AG09319 (cell line): ENCODE measurements at places on chromosomes 3 and 15.

DNA sequence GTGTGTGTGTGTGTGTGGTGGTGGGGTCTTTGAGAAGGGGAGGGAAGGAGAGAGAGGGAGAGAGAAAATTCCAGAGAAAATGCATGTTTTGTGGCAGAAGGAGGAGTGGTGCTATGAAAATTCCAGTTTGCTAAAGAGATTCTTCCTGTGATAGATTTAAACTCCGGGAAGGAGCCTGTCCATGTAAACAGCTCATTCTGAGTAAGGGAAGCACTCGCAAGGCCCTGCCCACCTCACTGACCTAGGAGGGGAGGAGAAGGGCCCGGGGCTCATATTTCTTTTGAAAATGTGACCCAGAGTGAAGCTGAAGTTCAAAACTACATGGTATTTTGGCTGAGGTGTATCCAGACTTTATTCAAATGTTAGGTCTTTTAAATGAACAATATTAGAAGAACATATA, 41.3 kb downstream of the ADAMTSL3 start:
- DNase-seq = no peak

DNA sequence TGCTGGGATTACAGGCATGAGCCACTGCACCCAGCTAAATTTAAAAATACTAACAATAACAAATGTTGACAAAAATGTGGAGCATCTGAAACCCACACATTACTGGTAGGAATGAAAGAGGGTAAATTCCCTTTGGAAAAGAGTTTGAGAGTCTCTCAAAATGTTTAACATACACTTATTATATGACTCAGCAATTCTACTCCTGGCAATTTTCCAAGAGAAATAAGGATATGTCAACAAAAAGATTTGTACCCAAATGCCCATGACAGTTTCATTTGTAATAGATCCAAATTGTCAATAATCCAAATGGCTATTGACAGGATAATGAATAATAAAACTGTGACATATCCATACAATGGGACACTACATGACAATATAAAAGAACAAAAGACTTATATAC, 9.0 kb downstream of the HCLS1 start:
- no peak for DNase-seq

DNA sequence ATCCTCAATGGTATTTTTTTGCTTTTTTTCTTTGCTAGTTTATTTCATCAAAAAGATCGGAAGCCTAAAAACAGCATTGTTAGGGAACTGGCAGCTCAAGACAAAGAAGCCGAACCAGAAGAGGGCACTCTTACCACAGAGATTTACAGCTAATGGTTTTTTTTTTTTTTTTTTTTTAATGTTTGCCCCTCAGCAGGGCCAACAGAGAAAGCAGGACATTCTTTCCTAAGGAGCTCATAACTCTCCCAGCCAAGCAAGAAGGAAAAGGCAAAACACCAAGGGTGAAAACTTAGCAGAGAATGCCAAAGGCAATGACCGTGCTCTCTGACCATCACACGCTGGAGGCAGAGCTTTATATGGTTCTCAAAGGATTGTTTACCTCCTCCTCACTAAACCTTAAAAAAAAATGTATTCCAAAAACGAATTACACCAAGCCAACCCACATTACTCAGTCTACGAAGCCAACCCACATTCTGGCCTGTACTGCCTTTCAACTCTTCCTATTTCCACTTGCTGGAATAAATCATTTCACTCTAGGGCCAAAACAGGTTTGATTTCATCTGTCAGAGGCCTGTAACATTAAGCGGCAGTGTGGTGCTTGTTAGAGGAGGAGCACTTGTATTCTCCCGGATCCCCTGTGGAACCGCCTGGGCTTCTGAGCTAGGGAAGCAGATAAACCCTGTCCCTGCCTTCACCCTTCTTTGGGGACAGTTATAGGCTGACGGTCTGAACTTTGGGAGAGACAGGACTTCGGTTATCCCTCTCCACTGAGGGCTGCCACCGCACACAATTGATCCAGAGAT, 35.6 kb upstream of the GYG1 start:
- peak; percentile 92 for DNase-seq

DNA sequence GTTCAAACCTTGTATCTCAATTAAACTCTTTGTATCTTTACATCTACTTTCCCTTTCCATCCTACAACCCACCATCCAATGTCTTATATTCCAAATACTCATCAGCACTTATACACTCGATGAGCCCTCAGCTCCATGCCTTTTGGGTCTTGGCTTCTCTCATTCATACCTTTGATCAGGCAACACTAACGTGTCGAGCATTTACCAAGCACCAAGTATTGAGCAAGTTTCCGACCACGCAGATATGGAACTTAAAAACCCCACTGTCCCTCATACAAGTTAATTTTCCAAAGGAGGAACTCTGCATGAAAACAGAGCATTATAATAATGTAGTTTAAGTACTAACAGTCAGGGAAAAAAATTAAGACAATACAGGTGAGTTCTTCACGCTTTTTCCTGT, 102.8 kb downstream of the IL1RAP start:
- no peak for DNase-seq

- no peak for DNase-seq
These were observed 19.4 kb upstream of the ALPK3 start for GRCh38 chr15:84797801-84798200.

GRCh38 chr3:24373198-24373959, 121.3 kb downstream of the THRB start:
- DNase-seq = no peak

DNA sequence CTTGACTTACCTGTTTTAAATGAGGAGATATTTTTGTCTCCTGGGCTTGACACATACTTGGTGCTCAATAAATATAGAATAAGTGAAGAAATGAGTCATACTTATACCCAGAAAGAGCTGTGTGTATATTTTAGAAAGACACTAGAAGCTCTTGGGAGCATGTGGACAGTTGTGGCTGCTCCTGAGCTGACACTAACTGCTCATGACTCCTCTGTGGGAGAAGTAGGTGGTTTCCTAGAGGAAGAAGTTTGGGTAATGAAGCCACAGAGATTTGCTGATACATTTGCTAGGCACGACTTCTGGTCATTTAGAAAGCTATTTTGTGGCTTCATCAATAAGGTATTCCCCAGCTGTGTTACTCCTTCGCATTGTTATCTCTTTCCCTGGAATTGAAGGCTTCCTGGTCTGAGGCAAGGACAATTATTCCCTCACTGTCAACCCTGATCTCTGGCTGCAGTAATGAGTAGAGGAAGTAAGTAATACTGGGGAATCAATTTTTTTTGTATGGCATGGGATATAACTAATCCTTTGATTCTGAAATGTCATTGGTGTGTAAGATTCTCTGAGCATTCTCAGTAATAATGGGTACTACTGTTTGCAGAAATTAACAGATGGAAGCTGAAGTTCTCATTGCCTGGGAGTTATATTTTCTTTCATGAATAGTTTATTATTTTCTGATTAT, 79.6 kb upstream of the DCBLD2 start:
- no peak for DNase-seq

DNA sequence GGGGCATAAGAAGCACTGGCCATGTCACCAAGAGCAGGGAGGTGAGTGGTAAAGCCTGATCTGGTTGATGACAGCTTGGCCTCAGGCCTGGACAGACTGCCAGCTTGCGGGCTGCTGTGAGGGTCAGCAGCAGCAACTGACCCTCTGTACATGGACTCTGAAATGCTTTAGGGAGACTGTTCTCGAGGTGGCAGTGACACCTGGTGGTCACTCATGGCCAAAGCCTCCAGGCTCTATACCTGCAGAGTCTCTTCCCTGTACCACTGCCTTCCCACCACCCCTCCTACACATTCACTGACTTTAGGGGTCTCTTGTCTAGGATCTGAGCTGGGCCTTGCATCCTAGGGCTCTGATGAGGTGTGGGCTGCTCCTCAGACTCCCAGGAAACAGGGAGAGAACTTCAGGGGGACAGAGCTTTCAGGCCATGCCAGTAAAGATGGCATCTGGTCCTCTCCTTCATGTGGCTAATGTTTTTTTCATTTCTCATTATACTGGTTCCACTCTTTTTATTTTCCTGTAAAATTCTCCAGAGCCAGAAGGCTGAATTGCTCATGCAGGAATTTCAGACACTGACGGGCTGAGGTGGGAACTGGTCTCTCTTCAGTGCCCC, 17.2 kb upstream of the TIMP4 start:
- DNase-seq = no peak

- no peak for DNase-seq
These were observed 131.0 kb downstream of the PDZRN3 start for GRCh38 chr3:73493543-73494308.

DNA sequence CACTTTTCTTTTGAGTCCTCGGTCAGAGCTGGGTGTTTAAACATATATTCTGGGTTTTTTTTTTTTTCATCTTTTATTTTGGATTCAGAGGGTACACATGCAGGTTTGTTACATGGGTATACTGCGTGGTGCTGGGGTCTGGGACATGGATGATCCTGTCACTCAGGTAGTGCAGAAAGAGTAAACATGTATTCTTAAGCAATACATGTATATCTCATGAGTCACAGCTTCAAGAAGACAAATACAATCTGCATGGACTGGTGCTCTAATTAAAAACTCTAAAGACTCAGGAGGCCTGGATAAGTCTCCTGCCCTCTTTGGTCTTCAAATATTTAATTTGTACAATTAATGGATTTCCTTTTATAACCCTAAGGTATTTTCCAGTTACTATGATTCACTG, 50.6 kb upstream of the PHLDB2 start:
- no peak for DNase-seq

DNA sequence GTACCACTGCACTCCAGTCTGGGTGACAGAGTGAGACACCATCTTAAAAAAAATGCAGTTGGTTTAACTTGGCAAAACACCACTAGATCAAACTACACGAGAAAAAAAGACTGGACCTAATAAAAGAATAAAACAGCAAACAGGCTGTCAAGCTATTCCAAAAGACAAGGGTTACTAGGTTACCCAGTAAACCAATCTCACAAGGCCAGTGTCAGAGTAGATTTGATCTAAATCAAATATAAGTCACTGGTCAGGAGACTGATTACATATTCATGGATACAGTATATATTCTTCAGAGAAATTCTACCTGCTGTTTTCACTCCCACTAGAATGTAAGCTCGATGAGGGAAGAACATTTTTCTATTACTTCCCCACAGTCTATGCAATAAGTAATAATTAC, 2.5 kb upstream of the GANC start:
- DNase-seq = no peak

DNA sequence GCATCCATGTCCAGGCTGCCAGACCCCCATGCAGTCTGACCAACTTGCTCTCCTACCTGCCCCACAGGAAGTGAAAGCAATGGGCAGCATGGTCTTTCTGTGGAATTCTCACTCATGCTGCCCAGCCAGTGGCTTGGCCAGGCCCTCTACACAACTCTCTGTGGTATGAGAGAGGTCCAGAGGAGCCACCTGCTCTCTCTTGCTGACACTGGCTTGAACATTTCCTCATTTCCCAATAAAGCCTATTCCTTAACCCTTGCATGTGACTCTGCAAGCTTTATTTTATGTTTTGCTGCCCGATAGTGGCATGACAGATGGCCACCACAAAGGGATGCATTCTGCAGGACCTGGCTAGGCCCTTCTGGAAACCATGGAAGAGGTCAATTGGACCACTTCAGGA, 53.8 kb downstream of the CCR1 start:
- no peak for DNase-seq

GRCh38 chr15:68783226-68784058, 37.3 kb downstream of the ANP32A start:
- DNase-seq = no peak

GRCh38 chr3:159258934-159259333, 457.1 kb downstream of the MFSD1 start:
- no peak for DNase-seq

DNA sequence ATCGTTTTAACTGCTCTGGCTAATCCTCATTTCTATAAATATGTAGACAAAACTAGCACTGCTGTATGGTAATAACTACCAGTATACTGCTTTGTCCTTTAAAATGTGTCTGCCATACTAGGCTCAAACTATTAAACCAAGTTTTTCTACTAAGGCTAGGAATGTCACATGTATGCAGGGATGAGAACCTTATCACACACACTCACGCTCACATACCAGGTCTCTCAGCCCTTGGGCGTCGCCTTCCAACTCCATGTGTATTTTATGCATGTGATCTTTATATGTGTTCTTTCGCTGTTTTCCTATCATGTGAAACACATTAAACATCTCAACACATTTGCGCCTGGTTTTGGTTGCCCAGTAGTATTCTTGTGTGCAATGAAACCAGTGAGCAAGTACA, 32.6 kb downstream of the ATP2C1 start:
- no peak for DNase-seq

GRCh38 chr15:94099574-94099960, 131.8 kb upstream of the MCTP2 start:
- no peak for DNase-seq

GRCh38 chr3:17089314-17089700, 204.6 kb downstream of the PLCL2 start:
- no peak for DNase-seq

DNA sequence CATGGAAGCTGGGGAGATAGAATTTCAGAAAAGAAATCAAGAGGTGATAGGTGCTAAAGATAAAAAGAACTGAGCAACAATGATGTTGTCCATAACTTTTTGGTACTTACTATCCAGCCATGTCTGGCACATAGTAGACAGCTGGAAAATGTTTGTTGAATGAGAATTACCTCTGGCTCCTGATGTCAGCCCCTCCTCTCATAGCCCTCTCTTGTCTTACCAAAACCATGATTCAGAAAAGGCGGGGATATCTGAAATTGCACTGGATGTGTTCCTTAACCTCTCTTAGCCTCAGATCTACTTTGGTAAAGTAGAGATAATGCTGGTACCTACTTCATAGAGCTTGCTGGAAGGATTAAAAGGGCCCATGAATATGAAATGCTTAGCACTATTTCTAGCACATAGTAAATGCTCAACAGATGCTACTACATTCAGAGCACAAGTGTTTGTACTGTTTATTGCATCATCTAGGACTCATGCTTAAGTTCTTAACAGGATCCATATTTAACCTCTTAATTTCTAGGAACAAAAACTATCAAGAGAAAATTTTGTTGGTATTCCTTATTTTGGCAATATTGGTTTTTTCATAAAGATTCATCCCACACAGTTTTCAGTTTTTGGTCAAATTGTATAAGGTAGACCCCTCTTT, 780.9 kb upstream of the LMCD1 start:
- DNase-seq = no peak

DNA sequence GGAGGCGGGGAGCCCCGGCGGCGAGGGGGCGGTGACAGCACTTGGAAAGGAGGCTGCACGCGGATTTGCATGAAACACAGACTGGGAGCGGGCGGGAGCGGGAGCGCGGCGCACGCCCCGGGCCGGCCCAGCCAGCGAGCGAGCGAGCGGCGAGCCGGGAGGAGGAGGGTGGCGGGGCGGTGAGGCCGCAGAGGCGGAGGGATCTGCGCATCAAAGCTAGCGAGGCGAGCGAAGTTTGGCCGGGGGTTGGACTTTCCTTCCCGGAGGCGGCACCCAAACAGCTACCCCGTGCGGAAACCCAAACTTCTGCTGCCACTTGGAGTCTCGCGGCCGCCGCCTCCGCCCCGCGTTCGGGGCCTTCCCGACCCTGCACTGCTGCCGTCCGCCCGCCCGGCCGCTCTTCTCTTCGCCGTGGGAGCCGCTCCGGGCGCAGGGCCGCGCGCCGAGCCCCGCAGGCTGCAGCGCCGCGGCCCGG, at the start of gene SMAD3:
Gene SMAD3 (plus strand): TSS at position 72 of the 475 bp plus-strand sequence. CDS start 553 bp downstream, outside the sequence.
- peak; percentile 94 for DNase-seq

GRCh38 chr3:30586096-30586805, 20.1 kb upstream of the TGFBR2 start:
- no peak for DNase-seq

- DNase-seq = no peak
These were observed 39.3 kb downstream of the LRRK1 start for GRCh38 chr15:100958326-100959065.
